MV-4-11 (cell line): ENCODE measurements at places on chromosomes 6 and 20.

- DNase-seq, result peak; percentile 54
These were observed at the start of gene SIM1 for GRCh38 chr6:100464903-100465700. Gene SIM1, minus strand, starts transcription at chr6:100464921. Its CDS starts 1,453 bp downstream, at chr6:100463468.

DNA sequence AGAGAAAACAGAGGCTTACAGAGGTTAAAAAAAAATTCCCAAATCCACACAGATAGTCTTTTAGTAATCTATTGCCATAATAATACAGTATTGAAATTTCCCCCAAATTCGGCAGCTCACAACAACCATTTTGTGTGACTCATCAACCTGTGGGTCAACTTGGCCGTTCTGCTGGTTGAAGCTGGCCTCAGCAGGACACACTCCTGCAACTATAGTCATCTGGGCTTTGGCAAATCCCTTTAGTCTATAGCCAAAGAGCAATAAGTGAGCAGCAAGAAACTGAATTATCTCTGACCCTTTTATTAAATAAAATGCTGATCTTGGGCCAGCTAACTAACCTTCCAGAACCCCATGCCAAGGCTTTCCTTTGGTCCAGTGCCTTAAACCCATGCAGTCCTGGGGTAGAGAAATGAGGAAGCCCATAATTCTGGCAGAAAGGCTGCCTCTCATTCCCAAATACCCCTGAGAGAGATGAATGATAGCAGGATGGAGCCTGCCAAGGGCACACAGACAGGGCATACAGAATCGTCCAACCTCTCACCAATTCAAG is 17.2 kb upstream of the SNAP25 start:
- no peak for DNase-seq

GRCh38 chr6:160132776-160133338 is 11.2 kb downstream of the SLC22A1 start:
- no peak for DNase-seq

DNA sequence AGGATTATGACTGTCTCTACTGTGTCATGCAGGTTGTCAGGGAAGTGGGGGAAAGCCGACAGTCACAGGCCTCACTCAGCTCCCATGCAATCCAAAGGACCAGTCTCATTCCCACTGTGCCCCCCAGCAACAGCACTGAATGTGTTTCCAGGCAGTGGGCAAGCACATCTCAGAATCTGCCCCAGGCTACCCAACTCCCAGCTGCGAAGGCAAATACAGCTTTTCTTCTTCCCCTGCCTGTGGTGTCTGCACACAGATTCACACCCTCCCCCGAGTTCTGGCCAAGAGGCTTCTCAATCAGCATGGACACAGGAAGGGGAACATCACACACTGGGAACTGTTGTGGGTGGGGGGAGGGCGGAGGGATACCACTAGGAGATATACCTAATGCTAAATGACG is 75.3 kb downstream of the SNAP91 start:
- no peak for DNase-seq

DNA sequence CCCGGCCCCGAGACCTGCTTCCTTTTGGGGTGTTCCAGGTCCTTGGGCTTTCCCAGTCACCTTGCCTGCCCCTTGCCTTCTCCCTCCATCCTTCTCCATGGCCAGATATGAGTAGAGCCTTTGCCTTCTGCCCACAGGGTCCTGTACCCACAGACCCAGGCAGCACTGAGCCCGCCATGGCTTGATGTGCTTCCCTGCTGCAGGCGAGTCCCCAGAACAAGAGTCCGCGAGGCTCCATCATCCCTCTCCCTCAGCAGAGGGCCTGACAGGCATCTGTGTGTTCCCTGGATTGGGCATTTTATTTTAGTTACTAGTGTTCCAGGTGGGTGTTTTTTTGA is 21.9 kb downstream of the PYGB start:
- DNase-seq, result no peak

GRCh38 chr6:166556863-166557322 is 29.6 kb downstream of the RAMACL start:
- DNase-seq, result peak; percentile 80
